ENCODE measurements at places on chromosomes 11 and 22. TPM values are rescaled to one million over a fixed set of nuclear protein-coding genes. Genes with fewer than 3 reads are reported as not detected.

The RPLP2 gene
- 162 TPM for total RNA-seq

The MUC6 gene
- not detected for total RNA-seq

The SLC5A1 gene
- total RNA-seq, result not detected

The APOA4 gene
- total RNA-seq, result not detected

The PGA4 gene
- not detected for total RNA-seq

The ASRGL1 gene
- 0.43 TPM for total RNA-seq

The KLHDC7B gene
- not detected for total RNA-seq

The HOATZ gene
- not detected for total RNA-seq

The RAB6A gene
- 123 TPM for total RNA-seq

The SLC25A18 gene
- not detected for total RNA-seq

The TENM4 gene
- total RNA-seq, result 0.11 TPM

The FLRT1 gene
- not detected for total RNA-seq

DNA sequence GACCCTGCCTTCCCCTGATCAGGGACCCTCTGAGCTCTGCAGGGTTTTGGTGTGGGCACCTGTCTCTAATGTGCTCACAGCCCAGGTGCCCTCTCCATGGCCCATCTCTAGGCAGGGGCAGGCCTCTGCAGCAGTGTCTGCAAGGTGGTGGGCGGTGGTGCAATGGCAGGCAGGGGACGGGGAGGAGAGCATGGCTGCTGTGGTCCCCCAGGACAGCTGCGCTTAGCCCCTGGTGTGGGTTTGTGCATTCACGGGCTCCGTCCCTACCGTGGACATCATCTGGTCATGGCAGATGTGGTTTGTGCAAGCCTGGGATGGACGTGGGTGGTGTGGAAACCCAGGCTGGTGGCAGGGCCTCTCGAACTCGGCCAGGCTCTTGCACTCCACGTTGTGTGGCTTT, 443.1 kb downstream of the TBC1D22A start:
- no peak for DNase-seq
- H3K36me3 ChIP-seq, result no peaks in the 10 kb centered on the region
- H3K27ac ChIP-seq, result no peak overlapping the region
- no peaks in the 10 kb centered on the region for H3K4me1 ChIP-seq

- H3K27me3 ChIP-seq, result peaks cover 2% of the 10 kb centered on the region
- DNase-seq, result peak; percentile 65
- no peak overlapping the region for H3K27ac ChIP-seq
- H3K4me3 ChIP-seq, result peak overlapping the region; percentile 73
Observed at GRCh38 chr22:36977401-36977861, 41.8 kb downstream of the TST start.

GRCh38 chr11:43243927-43244326, 67.9 kb upstream of the API5 start:
- no peaks in the 10 kb centered on the region for H3K27me3 ChIP-seq
- H3K4me1 ChIP-seq, result no peaks in the 10 kb centered on the region

DNA sequence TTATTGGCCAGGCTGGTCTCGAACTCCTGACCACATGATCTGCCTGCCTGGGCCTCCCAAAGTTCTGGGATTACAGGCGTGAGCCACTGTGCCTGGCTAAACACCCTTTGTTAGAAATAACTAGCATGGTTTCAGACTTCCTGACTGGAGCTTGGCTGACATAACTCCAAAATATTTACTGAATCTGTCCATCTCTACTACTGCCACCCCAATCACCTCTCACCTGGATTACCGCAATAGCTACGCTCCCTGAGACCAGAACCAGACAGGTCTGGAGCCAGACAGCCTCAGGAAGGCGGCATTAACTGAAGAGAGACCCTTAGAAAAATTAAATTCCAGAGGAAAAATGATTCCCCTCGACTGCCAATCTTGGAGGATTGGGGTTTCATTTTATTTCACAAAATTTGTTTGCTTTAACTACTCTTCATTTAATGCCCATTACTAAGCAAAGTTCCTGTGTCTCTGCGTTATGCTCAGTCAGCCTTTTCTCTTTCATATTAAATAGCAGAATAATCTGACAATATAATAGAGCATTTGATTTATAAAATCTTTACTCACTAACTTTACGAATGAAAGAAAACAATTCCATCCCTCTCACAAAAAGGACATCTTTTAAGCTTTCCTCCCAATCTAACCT, 13.1 kb downstream of the TMEM25 start:
- H3K27ac ChIP-seq, result no peak overlapping the region
- H3K4me3 ChIP-seq, result no peak overlapping the region
- no peak for DNase-seq
- no peaks in the 10 kb centered on the region for H3K27me3 ChIP-seq
- no peaks in the 10 kb centered on the region for H3K36me3 ChIP-seq

DNA sequence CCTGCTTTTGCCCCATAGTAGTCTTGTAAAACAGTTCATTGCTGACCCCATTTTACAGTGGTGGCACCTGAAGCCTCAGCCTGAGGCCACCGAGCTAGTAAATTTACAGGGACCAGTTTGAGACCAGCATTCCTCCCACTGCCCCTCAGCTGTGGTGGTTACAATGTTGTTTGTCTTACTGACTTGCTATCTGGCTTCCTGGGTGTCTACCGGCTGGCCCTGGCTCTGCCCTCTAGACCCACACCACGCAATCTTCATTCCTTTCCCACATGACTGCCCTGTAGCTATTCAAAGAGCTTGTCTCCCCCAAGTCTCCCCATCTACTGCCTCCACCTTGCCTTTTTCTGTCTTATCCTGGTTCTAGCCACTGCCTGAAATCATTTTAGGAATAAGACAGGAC, 20.8 kb downstream of the PIK3IP1 start:
- no peaks in the 10 kb centered on the region for H3K4me1 ChIP-seq
- H3K4me3 ChIP-seq, result no peak overlapping the region
- H3K27ac ChIP-seq, result no peak overlapping the region
- DNase-seq, result no peak

- DNase-seq, result peak; percentile 59
- H3K36me3 ChIP-seq, result no peaks in the 10 kb centered on the region
- H3K4me1 ChIP-seq, result no peaks in the 10 kb centered on the region
Observed at GRCh38 chr11:1628506-1629325, 859 bp upstream of the KRTAP5-5 start.

GRCh38 chr22:18095101-18095805, 15.4 kb upstream of the TUBA8 start:
- no peaks in the 10 kb centered on the region for H3K36me3 ChIP-seq
- H3K27ac ChIP-seq, result no peak overlapping the region
- DNase-seq, result no peak
- H3K27me3 ChIP-seq, result no peaks in the 10 kb centered on the region

DNA sequence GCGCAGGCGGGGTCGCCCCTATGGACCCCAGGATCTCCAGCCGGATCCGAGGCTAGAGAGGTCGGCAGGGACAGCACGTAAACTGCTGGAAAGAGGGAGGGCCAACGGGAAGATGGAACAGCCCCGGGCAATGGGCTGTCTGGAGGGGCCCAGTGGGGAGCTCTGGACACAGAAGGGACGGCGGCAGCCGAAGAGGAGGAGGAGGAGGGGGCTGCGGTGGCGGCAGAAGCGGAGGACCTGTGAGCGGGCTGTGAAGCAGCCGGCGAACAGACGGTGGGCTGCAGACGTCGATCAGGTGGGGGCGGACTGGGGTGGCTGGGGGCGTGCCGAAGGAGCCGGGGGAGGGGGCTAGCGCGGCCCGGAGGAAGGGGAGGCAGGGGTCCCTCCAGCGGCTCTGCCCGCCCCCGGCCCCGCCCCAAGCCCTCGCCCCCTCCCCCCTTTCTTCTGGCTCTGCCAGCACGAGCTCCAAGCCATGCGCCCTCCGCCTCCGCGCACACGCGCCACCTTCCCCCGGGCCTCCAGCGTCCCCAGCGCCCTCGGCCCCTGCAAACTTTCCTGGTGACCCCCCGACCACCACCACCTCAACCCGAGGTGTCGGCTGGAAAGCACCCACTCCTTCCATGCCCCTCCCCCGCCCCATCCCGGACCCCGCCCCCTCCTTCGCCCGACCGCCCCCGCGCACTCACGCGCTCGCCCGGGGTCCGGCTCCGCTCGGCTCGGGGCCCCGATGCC, 432 bp downstream of the TNKS1BP1 start:
- peak; percentile 73 for DNase-seq
- no peaks in the 10 kb centered on the region for H3K27me3 ChIP-seq
- peak overlapping the region; percentile 99 for H3K27ac ChIP-seq
- peaks cover 36% of the 10 kb centered on the region for H3K4me1 ChIP-seq
- peaks cover 24% of the 10 kb centered on the region for H3K36me3 ChIP-seq

GRCh38 chr11:10895285-10895684, 37.4 kb upstream of the ZBED5 start:
- H3K27me3 ChIP-seq, result no peaks in the 10 kb centered on the region
- H3K4me3 ChIP-seq, result no peak overlapping the region
- H3K4me1 ChIP-seq, result peaks cover 21% of the 10 kb centered on the region
- no peak for DNase-seq
- no peaks in the 10 kb centered on the region for H3K36me3 ChIP-seq

GRCh38 chr11:130551388-130551787, 102.9 kb downstream of the ADAMTS15 start:
- no peak overlapping the region for H3K4me3 ChIP-seq
- no peak overlapping the region for H3K27ac ChIP-seq
- no peaks in the 10 kb centered on the region for H3K27me3 ChIP-seq

GRCh38 chr11:94926271-94926625, 47.1 kb downstream of the CWC15 start:
- DNase-seq, result peak; percentile 51
- H3K27me3 ChIP-seq, result no peaks in the 10 kb centered on the region
- H3K36me3 ChIP-seq, result no peaks in the 10 kb centered on the region
- peaks cover 34% of the 10 kb centered on the region for H3K4me1 ChIP-seq
- no peak overlapping the region for H3K4me3 ChIP-seq

GRCh38 chr11:17443423-17443822, 33.2 kb downstream of the ABCC8 start:
- no peak for DNase-seq
- H3K4me1 ChIP-seq, result no peaks in the 10 kb centered on the region
- peaks cover 27% of the 10 kb centered on the region for H3K27me3 ChIP-seq
- H3K36me3 ChIP-seq, result no peaks in the 10 kb centered on the region
- no peak overlapping the region for H3K27ac ChIP-seq

GRCh38 chr11:64007160-64007628, 21.0 kb downstream of the OTUB1 start:
- H3K27ac ChIP-seq, result no peak overlapping the region
- H3K27me3 ChIP-seq, result no peaks in the 10 kb centered on the region
- H3K4me3 ChIP-seq, result peak overlapping the region; percentile 71

DNA sequence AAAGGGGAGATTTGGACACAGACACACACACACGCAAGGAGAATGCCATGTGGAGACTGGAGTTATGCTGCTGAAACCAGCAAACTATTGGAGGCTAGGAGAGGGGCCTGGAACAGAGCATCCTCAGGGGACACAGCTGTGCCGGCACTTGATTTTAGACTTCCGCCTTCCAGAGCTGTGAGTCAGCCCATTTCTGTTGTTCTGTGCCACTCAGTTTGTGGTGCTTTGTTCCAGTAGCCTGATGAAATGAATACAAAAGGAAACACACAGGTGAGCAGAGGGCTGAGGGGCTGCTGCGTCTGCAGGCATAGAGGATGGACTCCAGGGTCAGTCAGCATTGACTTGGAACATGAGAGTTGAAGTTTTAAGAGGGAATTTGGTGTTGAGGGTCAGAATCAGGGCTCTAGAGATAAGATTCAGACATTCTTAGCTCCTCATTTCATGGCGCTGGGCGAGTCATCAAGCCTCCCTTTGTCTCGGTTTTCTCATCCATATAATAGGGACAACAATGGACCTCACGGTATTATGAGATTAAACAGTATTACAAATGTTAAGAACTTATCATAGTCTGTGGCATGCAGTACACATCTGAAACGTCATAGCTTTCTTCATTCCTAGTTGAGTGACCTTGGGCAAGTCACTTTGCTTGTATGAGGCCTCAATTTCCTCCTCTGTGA, 191.0 kb downstream of the MIAT start:
- H3K27me3 ChIP-seq, result no peaks in the 10 kb centered on the region
- no peak overlapping the region for H3K4me3 ChIP-seq
- H3K36me3 ChIP-seq, result no peaks in the 10 kb centered on the region
- no peak overlapping the region for H3K27ac ChIP-seq

- H3K27ac ChIP-seq, result no peak overlapping the region
- no peak for DNase-seq
- H3K4me1 ChIP-seq, result peaks cover 16% of the 10 kb centered on the region
- no peaks in the 10 kb centered on the region for H3K36me3 ChIP-seq
- no peaks in the 10 kb centered on the region for H3K27me3 ChIP-seq
Observed at GRCh38 chr22:20852076-20852475, 6.5 kb downstream of the PI4KA start.

- H3K27ac ChIP-seq, result peak overlapping the region; percentile 71
- H3K27me3 ChIP-seq, result no peaks in the 10 kb centered on the region
- H3K4me3 ChIP-seq, result peak overlapping the region; percentile 57
- peak; percentile 49 for DNase-seq
Observed at GRCh38 chr11:96257972-96258934, 84.7 kb downstream of the MAML2 start.

- no peak overlapping the region for H3K4me3 ChIP-seq
- no peaks in the 10 kb centered on the region for H3K27me3 ChIP-seq
- DNase-seq, result peak; percentile 54
- no peaks in the 10 kb centered on the region for H3K4me1 ChIP-seq
Observed at GRCh38 chr11:29641201-29641600, 375.6 kb downstream of the KCNA4 start.

DNA sequence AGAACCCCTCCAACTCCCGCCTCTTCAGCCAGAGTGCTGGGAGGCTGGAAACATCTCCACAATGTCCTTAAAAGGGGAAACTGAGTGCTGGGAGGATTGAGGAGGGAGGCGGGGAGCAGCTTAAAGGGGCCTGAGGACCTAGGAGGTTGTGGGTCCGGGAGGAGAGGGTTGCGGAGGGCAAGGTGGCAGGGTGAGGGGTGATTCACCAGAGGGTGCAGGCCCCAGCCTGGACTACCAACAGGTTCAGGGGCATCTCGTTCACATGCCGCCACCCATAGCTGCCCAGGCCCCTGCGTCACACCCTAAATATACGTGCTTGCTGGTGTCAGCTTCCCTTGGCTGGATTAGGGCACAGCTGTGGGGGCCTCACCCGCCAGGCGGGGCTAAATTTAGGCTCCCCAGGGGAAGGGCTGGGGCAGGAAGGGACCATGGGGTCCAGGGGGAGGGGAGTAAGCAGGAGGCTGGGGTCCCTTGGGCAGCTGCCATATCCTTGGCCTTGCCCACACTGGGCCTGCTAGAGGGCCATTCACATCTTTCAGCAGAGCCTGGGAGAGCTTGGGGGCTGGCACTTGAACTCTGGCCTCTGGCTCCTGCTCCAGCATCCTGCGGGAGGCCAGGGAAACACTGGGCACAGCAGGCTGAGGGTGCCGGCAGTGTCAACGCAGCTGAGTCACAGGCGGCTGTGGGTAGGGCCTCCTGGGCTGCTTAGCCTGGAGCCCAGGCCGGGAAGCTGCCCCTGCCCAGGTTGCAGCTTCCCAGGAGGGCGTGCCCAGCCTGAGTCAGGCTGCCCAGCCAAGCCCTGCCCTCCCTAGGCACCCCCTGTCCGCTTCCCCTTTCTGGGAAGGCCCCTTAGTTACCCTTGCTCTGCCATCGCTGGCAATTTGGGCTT, 1.3 kb downstream of the EHBP1L1 start:
- H3K27ac ChIP-seq, result peak overlapping the region; percentile 77
- peak overlapping the region; percentile 92 for H3K4me3 ChIP-seq
- H3K27me3 ChIP-seq, result no peaks in the 10 kb centered on the region

- no peak overlapping the region for H3K27ac ChIP-seq
- DNase-seq, result no peak
- peaks cover 27% of the 10 kb centered on the region for H3K4me1 ChIP-seq
- H3K4me3 ChIP-seq, result no peak overlapping the region
- H3K27me3 ChIP-seq, result no peaks in the 10 kb centered on the region
Observed at GRCh38 chr11:86781546-86781945, 18.8 kb upstream of the PRSS23 start.

All from GM23248 (cell line).